PC-3 (cell line): ENCODE measurements at places on chromosomes 1 and 21. TPM values are rescaled to one million over a fixed set of nuclear protein-coding genes. Genes with fewer than 3 reads are reported as not detected.

Gene PLPPR5
- total RNA-seq = 2.1 and 2.7 TPM in 2 replicates

Gene TMEM51
- 12.6 and 20.8 TPM in 2 replicates for total RNA-seq

Gene SMAP2
- total RNA-seq = 48.1 and 51.0 TPM in 2 replicates

DNA sequence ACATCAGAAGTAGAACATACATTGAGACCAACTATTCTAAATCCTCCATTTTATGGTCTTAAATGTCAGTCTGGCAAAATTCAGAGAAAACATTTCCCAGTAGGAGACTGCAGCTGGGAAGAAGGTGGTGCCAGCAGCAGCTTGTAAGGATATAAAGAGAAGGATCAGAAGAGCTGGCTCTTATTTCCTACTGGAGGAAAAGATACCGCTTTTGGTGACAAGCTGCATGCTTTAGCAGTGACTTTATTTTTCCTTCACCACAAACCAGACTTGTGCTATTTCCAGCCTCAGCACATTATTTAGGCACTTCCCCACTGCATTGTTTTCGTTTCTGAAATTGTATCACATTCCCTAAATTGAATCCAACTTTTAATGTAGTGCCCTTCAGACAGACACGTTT is 28.4 kb downstream of the RNF11 start:
- peak; percentile 82 for DNase-seq

DNA sequence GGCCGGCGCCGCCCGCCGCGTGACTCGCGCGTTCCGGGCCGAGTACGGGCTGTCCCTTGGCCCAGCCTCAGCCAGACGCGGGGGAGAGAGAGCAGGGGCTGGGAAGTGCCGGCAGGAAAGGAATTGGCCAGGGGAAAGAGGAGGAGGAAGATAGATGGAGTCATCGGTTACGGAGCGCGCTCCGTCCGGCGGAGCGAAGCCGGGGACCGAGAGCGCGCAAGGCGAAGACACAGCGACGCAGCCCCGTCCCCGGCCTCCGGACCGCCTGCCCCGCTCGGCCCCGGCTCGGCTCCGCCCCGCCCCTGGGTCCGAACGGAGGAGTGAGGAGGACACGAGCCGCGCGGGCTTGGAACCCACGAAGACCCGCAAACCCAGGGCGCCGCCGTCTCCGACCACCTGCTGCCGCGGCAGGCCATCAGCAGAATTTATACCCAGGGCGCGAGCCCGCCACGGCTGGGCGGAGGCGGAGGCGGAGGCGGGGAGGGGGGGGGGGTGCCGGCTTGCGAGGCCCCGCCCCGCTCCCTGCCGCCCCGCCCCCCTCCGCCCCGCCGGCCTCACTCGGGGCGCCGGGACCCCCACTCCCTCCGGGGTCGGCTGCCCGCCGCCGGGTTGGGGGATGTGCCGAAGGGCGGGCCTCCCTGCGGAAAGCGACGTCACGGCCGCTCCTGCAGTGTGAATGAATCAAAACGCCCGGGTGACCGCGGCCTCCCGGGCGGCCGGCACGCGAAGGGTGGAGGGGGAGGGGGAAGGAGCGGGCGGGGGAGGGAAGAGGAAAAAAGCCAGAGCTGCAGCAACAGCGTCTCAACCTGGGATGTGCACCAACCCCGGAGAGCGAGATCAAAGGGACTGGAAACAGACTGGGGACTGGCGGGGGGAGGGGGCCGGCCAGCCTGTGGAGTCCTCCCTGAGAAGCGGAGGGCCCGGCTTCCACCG is at the start of gene LHX4:
Gene LHX4, plus strand, starts transcription at position 782 of the 933 bp plus-strand sequence. CDS start 266 bp downstream, outside the sequence.
- DNase-seq = peak; percentile 34

DNA sequence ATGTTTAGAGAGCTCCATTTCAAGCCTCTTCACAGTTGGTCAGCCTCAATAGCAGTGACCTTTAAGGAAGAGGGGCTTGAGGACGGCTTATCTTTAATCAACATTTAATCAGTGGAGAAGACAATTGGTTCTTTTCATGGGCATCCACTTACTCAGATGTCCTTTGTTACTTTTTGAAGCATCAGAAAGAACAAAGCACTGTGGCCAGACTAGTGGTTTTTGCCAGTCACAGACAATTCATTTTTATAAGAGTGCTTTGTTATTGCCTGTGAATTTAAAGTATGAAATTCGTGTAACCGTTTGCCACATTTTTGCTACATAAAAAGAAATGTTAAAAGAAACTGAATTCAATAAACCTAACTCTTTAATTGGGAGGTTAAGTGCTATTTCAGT is 222.8 kb downstream of the TPR start:
- DNase-seq = no peak

DNA sequence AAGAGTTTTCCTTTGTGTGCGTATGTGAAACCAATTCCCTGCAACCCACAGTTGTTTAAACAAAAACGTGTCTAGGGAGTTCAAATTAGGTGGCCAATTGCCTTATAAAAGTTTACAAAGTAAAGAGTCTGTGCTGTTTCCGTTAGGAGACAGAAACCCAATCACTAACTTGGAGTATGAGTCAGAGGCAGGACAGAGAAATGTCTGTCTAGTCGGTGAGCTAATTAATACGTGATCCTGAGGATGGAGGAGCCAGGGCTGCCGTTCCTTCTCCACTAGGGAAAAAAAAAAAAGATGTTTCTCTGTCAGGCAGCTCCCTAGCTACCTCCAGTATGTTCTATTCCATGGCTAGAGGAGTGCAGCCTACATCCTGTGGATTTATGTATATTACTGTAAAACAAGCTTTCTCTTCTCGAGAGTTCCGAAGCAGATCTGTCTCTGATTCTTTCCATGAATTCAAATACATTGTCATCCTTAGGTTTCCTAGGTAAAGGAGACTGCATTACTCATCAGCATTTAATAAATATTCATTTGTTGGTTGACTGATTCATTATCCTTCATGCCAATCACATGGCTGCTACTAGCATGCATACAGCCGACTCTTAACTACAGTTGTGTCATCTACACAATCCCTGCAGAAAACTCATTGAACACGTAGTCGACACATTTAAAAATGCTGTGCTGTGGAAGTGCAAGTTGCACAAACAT is 430.6 kb downstream of the KIF26B start:
- peak; percentile 56 for DNase-seq

GRCh38 chr21:45529785-45530422 is 12.3 kb downstream of the SLC19A1 start:
- no peak for DNase-seq

GRCh38 chr1:15038232-15039016 is 115.1 kb upstream of the TMEM51 start:
- peak; percentile 56 for DNase-seq

GRCh38 chr1:161721738-161722343 is 497 bp downstream of the FCRLB start:
- peak; percentile 91 for DNase-seq
